ENCODE measurements at places on chromosomes 3 and 15. TPM values are rescaled to one million over a fixed set of nuclear protein-coding genes. Genes with fewer than 3 reads are reported as not detected.

LRTM1 gene
- total RNA-seq: not detected

MTMR10 gene
- total RNA-seq: 23.5 TPM

PLIN1 gene
- total RNA-seq: 0.13 TPM

RTP4 gene
- not detected for total RNA-seq

WDR5B gene
- 3.3 TPM for total RNA-seq

SLC4A7 gene
- 20.4 TPM for total RNA-seq

RBM5 gene
- total RNA-seq: 48.1 TPM

TMOD3 gene
- 28.5 TPM for total RNA-seq

ZBED2 gene
- 20.5 TPM for total RNA-seq

ZMYND10 gene
- total RNA-seq: 3.9 TPM

GRAMD2A gene
- total RNA-seq: 1.1 TPM

RTP3 gene
- total RNA-seq: not detected

TAGLN3 gene
- total RNA-seq: 11.9 TPM

C3orf70 gene
- total RNA-seq: 0.49 TPM

PRICKLE2 gene
- total RNA-seq: 17.7 TPM

OXTR gene
- 5.7 TPM for total RNA-seq

MYRIP gene
- not detected for total RNA-seq

USP50 gene
- not detected for total RNA-seq

IGF1R gene
- 58.7 TPM for total RNA-seq

DPPA2 gene
- not detected for total RNA-seq

CLCN2 gene
- total RNA-seq: 4.1 TPM

DNAH12 gene
- total RNA-seq: not detected

ZNF609 gene
- total RNA-seq: 13.5 TPM

AP3B2 gene
- total RNA-seq: 0.16 TPM

CEP152 gene
- total RNA-seq: 4.3 TPM

SORD gene
- total RNA-seq: 19.3 TPM

ZBBX gene
- total RNA-seq: 0.25 TPM

RNU5B-1 gene
- total RNA-seq: not detected

CXCR6 gene
- not detected for total RNA-seq

MELTF gene
- 15.3 TPM for total RNA-seq

Data from mesangial cell (primary cell).